Stimulated activated CD4-positive, alpha-beta T cell treated with anti-CD3 and anti-CD28 coated beads, Interleukin-1b, Interleukin-23, amount 100 ng/mL, for 1 hour (primary cell): ENCODE measurements at places on chromosomes 13 and 19.

- DNase-seq = no peak
Observed at GRCh38 chr13:22081430-22081829, 410.6 kb downstream of the FGF9 start.

GRCh38 chr13:110374431-110375370 lies 67.6 kb downstream of the COL4A2 start:
- no peak for DNase-seq

DNA sequence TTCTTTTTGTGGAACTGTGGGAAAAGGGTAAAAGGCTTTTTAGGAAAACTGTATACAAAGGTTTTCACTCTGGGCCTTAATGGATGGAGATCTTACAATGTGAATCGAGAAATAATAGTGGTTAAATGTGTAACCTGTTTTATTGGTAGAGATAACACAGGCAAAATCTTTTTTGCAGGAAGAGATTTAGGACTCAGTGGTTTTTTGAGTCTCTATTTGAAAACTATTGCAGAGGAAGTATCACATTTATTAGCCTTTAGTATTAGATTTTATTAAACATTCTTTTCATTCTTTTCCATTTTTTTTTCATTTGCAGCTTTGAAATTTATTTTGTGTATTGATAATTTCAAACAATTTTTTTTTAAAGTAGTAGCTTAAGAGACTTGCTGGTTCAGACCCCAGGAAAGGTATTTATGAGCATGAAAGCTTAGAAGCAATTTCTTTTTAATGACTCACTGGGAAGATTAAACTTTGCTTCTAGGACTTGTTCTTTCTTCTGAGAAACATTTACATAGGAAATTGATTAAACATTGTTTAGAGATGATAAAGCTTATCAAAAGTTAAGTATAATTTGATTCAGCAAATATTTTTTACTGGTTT lies 10.5 kb downstream of the KLF5 start:
- DNase-seq = no peak

- no peak for DNase-seq
Observed at GRCh38 chr19:4197625-4198466, 15.4 kb downstream of the ANKRD24 start.

DNA sequence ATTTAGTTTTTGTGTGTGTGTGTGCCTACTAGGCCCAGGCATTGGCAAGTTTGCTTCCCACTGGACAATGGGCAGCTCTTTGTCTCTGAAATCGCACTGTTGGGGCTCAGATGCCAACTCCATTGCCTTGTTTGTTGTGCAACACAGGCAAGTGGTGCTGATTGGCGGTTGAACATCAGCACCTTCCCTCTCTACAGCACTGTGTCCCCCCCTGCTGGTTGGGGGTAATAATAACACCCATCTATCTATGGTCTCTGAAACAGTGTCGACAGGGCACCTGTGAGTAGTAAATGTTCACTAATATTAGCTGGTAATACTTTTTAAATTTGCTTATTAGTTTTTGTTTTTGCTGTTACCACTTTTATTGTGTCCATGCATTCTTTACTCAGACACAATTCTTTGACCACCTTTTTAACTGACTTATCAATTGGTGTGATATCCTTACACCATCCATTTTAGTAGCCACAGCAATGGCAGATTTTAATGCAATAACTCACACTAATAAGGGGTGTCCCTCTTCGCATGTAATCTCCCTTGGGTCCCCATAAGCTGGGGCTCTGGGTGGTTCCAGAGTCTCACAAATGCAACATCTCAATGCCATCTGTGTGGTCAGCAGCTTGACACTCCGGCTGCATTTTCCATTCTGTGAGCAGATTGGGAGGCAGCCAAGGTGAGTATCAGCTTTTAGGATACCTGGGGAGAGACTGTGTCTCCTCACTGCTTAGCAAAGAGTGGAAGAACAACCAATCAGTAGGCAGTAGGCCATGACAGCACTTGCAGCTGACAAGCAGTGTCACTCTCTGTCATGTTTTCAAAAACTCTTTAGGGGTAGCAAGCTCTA lies 47.7 kb upstream of the UQCRFS1 start:
- no peak for DNase-seq

GRCh38 chr19:6421075-6422014 lies 3.3 kb downstream of the KHSRP start:
- DNase-seq = no peak

DNA sequence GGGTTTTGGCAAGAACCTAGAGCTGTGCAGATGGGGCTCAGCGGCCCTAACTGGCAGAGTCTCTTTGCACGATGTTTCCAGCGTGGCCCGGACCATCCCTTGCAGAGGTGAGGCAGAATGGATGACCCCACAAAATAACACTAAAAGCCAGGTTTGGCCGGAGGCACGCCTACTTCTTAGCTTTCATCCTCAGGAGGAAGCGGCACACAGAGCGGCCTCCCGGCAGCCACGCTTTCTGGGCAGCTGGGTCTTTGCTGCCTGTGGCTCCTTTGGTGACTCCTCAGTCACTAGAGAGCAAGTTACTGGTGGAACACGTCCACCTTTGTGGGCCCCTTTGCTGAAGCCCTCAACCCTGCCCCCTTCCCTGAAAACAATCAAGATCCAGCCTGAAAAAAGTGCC lies 25.2 kb downstream of the TEX29 start:
- DNase-seq = no peak

- DNase-seq = no peak
Observed at GRCh38 chr19:51318687-51319648, 7.5 kb downstream of the IGLON5 start.

GRCh38 chr19:6465006-6465405 lies 935 bp downstream of the CRB3 start:
- no peak for DNase-seq

DNA sequence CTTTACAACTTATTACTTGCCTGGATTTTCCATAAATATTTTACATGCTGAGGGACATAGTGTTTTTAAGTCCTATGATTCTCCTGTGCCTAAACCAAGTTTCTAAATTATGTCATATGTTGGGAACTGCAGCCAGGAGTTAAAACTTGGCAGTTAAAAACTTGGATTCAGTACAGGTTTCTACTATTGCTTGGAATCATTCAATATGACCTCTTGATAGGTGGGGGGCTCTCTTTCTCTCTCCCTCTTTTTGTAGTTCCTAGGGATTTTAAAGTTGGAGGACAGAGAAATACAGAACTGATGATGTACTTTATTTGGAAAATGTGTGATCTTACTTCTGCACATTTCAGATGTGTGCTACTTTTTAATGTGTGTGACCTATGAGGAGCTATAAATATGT lies 4.7 kb downstream of the CSNK1A1L start:
- DNase-seq = no peak

GRCh38 chr19:1063030-1063908 lies 3.7 kb upstream of the ARHGAP45 start:
- DNase-seq = no peak

DNA sequence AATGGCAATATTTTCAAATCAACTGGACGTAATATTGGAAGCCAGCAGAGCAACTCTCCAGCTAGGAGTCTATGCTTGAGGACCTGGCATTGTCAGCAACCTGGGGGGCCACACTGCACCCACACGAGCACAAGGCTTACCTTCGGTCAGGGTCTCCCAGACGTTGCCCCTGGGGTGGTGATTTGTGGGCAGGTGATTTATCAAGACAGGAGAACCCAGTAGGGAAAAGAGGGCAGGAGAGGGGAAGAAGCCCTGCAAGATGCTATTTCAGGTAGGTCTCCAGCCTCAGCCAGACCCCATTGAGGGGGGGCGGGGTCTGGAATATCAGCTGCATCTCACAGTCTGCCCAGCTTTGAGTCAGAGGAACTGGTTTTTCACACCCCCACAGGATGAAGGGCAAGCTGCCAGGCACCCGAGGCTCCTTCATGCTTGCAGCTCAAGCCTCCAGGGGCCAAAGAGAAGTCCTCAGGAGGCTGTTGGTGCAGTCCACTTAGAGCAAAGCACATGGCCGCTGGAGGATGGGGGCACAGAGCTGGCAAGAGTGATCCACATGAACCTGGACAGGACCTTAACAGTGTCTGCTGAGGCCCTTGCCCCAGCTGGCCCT lies 80.9 kb upstream of the UQCRFS1 start:
- no peak for DNase-seq

- no peak for DNase-seq
Observed at GRCh38 chr13:52695856-52696255, 43.2 kb downstream of the SUGT1 start.

DNA sequence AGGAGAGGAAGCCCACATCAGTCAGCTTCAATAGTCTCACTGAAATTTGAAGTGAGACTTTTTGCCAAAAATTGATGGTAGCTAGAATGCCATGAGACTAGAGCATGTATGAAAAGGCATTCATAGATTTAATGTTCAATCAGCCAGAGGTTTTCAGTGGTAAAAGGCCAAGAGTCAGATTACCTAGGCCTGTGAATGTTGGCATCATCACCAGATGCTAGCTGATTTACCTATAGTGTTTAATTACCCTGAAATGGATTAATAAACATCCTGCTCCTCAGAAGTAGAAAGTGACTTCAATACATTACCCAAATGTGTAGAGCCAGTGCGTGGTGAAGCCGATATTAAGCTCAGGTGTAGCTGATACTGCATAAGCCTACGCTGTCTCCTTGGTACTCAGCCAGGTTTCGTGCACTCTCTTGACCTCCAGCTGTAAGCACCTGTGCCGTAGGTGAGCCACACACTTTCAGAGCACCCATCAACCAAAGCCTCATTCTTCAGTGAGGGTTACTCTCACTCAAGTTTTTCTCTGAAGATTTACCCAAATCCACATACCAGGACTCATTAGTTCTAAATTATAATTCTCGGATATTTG lies 1140.3 kb upstream of the SLC10A2 start:
- no peak for DNase-seq

- no peak for DNase-seq
Observed at GRCh38 chr19:2253106-2254063, 2.8 kb downstream of the JSRP1 start.

DNA sequence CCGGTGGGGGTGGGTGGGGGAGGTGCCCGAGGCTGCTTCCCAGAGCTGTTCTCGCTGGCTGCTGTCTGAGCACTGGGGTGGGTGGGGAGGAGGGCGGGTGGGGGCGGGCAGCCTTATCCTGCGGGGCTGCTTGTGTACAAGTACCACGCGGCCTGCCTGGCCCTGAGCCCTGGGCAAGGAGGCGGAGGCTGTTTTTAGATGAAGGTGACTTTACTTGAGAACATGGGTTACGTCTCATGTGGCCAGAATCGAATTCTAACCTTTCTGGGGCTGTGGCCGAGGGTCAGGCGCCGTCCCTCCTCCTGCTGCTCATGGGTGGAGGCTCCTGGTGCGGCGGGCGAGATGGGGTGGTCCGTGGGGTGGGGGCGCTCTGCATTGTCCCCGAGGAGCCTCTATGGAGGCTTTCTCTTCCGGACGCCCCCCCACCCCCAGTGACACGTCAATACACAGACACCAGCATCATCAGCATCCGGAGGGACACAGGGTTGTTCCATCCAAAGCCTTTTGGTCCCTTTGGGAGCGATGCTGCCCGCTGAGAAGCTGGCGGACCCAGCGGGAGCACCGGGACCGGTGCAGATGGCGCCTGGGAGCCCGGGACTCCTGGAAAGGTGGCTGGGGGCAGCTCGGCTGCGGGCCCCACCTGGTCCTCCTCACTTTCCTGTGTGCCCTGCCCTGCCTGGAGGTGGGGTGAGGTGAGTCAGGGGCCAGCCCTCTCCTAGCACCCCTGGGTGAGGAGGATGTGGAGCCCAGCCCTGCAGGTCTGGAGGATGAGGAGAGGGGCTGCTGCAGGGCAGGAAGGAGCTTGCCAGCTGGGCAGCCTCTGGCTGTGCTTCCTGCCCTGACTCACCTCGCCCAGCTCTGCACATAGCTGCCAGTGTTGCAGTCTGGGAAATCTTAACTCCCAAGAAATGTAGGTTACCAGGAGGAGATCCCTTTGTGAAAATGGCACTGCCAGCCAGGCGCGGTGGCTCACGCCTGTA lies 3.4 kb downstream of the BSG start:
- no peak for DNase-seq

DNA sequence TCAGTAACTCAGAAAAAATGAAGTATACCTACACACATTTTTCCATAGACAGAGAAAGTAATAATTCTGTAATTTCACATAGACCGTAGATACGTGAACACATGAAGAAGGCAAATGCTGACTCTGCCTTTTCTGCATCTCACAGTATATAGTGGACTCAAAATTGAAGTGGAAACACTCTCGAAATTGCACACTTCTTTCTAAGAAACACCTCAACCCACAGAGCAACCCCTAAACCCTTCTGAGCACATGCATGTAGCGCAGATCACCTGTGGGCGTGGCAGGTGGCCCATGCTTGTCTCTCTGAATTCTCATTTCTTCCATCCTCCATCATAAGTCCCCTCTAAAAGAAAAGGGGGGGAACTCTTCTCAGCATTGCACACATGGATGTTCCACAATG lies 34.7 kb downstream of the COL4A1 start:
- no peak for DNase-seq

- DNase-seq = no peak
Observed at GRCh38 chr13:79374578-79374977, 31.5 kb downstream of the RBM26 start.

- no peak for DNase-seq
Observed at GRCh38 chr13:104198801-104199200, 1132.6 kb upstream of the SLC10A2 start.
